Activated CD4-positive, alpha-beta T cell treated with anti-CD3 and anti-CD28 coated beads for 24 hours (primary cell): ENCODE measurements at places on chromosomes 3 and 15.

DNA sequence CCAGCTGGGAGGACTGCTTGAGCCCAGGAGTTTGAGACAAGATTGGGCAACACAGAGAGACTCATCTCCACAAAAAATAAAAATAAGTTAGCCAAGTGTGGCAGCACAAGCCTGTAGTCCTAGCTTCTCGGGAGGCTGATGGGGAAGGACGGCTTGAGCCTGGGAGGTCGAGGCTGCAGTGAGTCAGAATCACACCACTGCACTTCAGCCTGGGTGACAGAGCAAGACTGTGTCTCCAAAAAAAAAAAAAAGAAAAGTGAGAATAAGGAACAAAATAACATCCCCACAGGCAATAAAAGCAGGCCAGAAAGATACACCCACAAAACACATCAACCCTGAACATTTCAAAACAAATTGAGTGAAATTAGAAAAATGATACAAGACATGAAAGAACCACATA lies 48.7 kb upstream of the OCA2 start:
- no peak for DNase-seq

DNA sequence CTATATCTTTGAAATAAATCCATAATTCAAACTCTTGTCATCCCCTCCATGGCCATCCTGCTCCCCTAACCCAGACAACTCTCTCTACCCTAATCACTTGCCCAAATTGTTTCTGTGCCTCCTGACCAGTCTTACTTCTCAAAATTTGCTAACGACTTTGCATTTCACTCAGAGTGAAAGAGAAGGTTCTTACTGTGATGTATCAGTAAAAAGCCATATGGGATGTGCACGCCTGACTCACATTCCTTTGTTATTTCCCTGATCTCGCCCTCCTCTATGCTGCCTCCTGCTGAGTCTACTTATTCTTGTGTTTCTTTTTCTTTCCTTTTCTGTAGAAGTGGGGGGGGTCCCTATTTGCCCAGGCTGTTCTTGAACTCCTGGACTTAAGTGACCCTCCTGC lies 487.2 kb upstream of the FRG2C start:
- no peak for DNase-seq

DNA sequence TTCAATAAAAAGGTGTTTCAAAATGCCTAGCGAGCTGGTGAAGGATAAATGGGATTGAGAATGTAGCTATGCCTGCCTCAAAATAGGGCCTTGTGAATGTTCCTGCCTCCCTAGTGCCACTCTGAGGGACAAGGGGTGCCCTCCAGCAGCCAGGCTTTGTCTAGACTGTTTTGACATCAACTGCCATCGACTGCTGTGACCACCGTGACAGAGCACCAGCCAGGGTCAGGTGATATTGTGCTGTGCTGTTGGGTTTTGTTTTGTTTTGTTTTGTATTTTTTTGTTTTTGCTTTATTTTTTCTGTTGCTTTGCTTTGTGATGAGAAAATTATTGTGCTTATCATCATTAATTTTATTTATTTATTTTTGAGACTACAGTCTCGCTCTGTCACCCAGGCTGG lies 144.8 kb downstream of the SMAD6 start:
- DNase-seq = no peak

DNA sequence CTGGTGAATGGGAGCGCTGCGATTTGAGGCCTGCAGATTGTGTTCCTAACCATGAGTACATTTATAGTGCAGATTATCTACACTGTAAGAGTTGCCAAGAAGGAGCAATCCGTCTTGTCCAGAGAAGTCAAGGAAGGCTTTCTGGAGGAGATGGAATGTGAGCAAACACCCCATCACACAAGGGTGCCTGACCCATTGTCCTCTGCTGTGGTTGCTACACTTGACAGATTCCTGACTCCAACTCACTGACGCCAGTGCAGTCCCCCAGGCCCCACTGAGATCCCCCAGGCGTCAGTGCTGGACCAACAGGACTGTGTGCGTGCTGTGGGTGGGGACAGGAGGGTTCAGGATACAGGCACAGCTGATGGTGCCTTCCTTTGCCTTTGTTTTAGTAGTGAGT lies 135.9 kb upstream of the TPM1 start:
- no peak for DNase-seq

DNA sequence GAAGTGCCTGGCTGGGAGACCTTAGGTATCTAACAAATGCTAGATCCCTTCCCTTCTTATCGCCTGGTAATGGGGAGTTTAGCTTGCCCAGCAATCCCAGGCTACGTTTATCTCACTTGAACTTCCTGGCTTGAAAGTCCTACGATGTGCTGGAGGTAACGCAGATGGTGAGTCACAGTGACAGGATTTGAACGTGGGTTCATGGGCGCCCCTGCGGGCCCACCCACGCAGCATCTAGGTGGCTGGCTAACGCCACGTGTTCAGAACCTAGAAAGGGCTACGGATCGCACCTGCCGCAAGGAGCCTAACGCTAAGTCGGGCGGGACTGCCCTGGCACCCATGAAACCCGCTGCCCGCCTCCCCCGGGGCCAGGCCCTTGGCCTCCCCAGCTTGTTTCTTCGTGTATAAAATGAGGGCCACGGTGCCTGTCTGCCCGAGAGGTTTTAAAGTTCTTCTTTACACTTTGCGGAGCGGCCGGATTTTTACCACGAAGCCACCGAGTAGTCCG lies 600 bp upstream of the USP3 start:
- peak; percentile 79 for DNase-seq

DNA sequence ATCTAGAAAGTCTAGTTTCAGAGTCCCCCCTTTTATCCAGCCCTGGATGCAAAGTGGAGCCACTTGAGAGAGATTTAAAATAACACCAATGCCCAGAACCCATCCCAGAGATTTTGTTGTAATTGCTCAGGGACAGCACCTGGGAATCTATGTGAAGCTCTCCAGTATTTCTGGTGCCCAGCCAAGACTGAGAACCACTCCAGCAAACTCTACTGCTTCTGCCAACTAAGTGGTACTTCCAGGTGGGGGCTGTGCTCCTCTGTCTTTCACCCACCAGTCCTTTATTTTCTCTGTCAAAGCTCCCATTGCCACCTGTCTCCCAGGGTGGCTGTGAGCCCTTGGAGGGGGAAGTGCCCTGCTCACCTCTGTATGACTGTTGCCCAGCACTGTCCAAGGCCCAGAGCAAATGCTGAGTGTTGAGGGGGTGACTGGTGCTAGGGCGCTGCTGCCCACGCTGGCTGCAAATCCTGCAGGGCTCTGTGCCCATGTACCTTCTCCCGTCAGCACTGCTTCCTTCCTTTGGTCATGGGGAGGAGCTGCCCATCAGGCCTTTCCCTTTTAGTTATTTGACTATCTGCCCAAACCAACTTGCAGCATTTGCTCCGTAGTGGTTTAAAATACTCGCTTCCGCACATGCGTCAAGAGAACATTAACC lies 9.4 kb downstream of the CLSTN2 start:
- DNase-seq = no peak

DNA sequence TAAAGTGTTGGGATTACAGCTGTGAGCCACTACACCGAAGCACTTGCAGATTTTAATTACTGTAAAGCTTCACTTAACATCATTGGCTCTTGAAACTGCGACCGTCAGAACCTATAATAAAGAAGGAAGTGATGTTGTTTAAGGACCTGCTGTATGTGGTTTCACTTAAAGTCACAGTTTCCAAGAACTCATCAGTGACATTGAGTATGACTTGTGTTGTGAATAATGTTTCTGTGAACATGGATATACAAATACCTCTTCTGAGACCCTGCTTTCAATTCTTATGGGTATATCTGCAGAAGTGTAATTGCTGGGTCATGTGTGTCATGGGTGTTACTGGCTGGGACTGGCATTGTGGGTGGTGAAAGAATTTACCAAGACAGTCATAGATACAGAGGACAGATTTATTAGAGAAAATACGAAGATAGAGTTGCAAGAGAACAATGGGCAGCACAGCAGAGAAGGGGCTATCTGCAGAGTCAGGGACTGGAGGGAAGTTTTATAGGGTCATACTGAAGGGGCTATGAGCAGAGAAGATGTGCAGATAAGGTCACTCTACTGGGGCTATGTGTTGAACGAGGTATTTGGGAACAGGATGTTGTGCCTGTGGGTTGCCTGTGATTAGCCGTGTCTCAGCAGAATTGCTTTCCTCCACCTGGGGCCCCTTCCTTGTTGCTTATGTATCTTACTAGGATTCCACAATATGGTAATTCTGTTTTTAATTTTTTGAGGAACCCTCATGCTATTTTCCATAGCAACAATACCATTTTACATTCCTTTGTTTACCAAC lies 4.5 kb downstream of the NDUFB5 start:
- DNase-seq = no peak

DNA sequence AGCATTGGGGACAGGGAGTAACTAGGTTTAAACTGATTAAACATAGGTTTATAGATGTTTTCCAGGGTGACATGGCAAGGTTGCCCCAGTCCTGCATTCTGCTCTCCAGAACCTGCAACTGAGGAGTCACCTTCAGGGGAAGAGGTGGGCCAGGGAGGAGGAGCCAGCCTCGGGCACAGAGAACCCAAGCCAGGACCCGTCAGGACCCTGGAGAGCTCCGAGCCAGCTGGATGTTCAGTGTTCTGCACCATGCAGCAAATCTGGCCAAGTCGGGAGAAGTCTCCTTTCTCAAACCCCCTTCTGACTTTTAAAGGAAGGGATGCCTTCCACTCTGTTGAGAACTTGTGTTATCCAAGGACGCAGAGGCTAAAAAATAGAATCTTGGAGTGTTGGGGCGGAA lies 62.1 kb upstream of the SLC6A11 start:
- peak; percentile 33 for DNase-seq

- DNase-seq = no peak
Measured at GRCh38 chr15:67100124-67100791, 34.9 kb downstream of the SMAD3 start.

DNA sequence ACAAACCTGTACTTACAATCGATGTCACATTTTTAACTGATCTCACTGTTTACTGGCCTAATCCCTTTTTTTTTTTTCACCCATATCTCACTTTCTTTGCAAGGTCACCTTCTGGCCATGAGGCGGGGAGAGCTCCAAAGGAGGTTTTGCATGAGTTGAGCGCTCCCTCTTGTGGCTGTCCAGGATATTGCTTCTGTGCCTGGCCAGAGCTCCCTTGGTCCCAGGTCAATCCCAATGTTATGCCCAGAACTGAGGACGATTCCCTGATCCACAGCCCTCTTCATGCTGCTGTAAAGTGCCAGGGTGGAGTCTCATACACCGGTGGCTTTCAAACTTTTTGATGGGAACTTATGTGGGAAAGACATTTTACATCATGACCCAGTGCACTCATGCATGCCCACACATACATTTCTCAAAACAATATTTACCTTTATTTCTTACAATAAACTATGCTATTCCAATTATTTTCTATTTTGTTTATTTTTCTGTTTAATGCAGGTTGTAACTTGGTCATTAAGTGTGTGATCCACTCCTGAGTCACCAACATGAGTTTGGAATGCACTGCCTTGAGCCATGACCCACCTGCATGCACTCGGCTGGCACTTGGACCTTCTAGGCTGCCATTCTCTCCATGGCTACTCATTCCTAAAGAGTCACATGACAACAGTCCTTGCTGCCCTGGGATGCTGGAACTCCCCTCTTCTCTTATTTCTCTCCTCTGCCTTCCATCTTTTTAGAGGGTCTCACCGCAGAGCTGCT lies 9.6 kb upstream of the SST start:
- DNase-seq = peak; percentile 51

GRCh38 chr3:184691397-184692231 lies 20.2 kb downstream of the MAGEF1 start:
- no peak for DNase-seq

- DNase-seq = no peak
Measured at GRCh38 chr3:130929804-130930203, 35.9 kb downstream of the ATP2C1 start.

GRCh38 chr15:66805202-66805885 lies 103.3 kb downstream of the SMAD6 start:
- no peak for DNase-seq
